ENCODE measurements at places on chromosomes 7 and 10.

DNA sequence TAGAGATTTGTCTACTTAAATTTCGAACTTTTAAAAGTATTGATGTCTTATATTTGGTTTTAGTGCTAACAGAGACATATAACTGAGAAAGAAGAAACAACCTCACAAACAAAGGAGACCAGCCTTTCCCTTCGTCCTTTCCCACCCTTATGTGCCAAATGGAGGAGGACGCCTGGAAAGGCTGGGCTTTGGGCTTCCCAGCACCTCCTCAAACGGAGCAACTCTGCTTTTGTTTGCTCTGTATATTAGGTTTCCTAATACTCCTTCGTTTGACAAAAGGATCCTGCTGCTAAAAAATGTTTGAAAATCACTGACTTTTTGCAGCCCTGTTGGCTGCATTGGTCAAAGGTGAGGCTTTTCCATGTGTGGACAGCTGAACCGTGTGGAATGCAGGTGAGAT, 471.8 kb downstream of the SORCS3 start:
- DNase-seq = no peak

DNA sequence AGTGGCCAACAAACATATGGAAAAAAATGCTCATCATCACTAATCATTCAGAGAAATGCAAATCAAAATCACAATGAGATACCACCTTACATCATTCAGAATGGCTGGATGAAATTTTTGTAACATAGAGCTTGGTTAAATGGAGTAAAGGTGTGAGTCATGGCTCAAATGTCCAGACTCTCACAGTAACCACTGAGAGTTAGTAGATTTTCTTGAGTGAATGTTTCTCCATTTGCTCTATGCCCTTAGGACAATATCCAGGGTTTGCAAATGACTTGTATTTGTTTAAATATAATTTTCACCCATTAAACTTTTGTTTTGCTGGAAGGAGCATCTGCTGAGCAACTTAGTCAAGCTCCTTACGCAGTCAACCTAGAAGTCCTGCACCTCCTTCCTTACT, 967.2 kb downstream of the XPNPEP1 start:
- no peak for DNase-seq

DNA sequence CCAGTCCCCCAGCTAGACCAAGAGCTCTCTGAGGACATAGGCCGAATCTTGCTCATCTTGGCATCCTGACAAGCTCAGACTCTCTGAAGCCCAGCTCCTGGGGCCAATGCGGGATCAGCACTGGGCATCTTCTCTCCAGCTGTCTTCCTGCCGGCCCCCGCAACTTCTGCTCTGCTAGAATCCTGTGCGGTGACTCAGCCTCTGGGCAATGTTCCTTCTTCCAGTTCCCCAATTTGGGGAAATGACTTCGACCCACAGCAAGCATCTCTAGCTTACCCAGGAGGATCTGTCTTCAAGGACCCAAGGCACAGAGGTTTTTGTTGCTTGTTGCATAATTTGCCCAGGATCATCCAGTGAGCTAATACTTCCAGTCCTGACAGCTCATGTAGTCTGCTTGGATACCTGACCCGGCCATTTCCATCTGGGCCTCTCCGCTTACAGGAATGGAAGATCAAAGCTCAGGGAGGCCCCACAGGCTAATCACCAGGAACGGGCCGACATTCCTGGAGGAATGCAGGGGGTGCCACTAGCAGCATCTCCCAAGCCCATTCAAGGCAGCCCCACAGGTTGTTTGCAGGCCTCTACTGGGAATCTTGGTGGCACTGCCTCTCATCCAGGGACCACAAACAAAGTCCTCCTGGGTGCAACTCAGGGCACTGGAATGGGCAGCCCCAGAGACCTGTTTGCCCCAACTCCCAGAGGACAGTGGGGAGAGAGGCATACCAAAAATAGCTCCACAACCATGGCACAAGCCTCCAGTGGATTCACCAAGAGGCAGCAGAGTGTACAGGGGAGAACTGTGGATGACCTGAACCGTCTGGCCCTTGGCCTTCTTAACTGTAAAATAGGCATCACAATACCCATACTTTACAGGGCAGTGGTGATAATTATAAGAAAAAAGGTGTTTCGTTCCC, 151.9 kb downstream of the NEURL1 start:
- peak; percentile 62 for DNase-seq

- DNase-seq = no peak
Observed at GRCh38 chr10:107971973-107972372, 807.5 kb upstream of the SORCS1 start.

- DNase-seq = no peak
Observed at GRCh38 chr10:77801474-77802161, 124.9 kb downstream of the DLG5 start.

GRCh38 chr7:135197343-135197742, 14.0 kb downstream of the WDR91 start:
- no peak for DNase-seq

Data from testis (tissue), 5 donors.